ENCODE measurements at places on chromosomes 2 and 18. TPM values are rescaled to one million over a fixed set of nuclear protein-coding genes. Genes with fewer than 3 reads are reported as not detected.

The CXCR1 gene
- total RNA-seq, result not detected

The SERPINB10 gene
- not detected for total RNA-seq

The DNAJC5G gene
- 0.19 TPM for total RNA-seq

The MC2R gene
- total RNA-seq, result not detected

DNA sequence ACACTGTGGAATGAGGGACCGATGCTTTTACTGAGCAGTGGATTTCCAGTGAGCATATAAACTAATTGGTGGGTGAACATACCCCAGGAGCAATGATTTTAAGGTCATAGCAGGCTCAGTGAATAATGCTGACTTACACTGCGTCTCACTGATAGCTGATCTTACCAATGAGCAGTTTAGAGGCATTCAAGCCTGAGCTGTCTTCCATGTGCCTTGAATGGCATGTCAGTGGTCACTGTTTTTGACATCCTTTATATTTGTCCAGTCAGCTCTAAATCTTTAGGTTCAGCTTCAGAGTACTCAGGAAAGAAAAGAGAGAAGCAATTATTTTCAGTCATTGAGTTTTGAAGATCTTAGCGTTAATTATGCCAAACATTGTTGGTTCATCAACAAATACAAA lies 88.3 kb downstream of the CAMKMT start:
- no peak for DNase-seq

The ERICH2 gene
- total RNA-seq, result not detected

DNA sequence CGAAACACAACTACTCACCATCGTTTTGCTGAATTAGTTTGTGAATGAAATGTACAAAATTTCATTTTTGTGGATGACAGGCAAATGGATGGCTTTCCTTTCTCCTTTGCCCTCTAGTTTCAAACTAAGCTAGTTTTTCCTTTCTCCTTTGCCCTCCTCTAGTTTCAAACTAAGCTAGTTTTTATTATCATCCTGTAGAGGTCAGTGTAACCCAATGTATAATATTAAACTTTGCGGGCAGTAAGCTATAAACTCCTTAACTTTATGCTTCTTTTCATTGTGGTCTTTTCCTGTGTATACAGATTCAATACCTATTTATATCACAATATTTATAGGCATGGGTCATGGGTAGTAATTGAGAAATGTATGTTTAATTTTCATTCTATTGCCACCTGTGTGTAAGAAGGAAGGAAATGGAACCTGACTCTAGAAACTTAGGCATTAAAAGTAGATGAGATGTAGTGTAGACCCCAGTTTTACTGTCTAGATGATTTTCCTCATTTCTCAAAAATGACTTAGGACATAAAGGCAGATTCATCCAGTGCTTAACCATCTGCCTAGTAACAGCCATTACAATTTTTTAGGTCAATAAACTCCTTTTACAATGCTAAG lies 58.1 kb downstream of the MAP3K19 start:
- no peak for DNase-seq

GRCh38 chr18:78514910-78515670 lies 464.5 kb upstream of the SALL3 start:
- no peak for DNase-seq

DNA sequence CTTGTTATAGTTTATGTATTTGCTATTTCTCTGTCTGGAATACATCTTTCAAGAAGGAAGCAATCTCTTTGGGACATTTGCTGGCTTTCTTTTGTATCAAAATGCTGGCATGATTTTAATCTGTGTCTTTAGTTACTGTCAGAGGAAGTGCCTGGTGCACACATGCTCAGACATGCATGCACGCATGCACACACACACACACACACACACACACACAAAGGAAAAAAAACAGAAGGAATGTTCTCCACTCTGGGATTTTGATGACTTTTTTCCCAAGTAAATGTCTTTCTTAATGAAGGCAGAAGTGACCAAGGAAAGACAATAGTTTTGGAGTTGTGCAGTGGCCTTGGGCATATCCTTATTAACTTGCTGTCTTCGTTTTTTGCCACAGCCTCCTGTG lies 6.7 kb downstream of the GNAL start:
- DNase-seq, result no peak

GRCh38 chr2:181051861-181052522 lies 71.6 kb downstream of the UBE2E3 start:
- DNase-seq, result no peak

- DNase-seq, result peak; percentile 42
Measured at GRCh38 chr2:159209341-159210306, 76.9 kb downstream of the WDSUB1 start.

DNA sequence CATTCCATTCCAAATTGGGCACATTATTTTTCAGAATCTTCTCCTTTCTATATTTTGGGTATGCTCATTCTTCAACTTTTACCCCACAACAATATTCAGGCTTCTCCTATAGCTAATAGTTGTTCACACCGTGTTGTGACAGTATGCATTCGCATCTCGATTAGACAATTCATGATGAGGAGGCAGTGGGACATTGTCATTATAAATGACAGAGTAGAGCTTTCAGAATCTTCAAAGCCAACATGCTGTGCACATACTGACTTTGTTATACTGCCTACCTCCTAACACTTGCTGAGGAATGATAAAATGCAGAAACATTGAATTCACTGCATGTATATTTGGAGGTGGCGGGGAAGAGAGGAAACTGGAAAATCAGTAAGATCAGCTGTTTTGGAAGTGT lies 714.2 kb downstream of the SUCLG1 start:
- DNase-seq, result no peak

GRCh38 chr2:898319-898718 lies 52.3 kb upstream of the SNTG2 start:
- DNase-seq, result no peak

- DNase-seq, result no peak
Measured at GRCh38 chr2:239960929-239961661, 64.0 kb downstream of the NDUFA10 start.

- DNase-seq, result no peak
Measured at GRCh38 chr2:99181624-99182000, 628 bp downstream of the MRPL30 start.

DNA sequence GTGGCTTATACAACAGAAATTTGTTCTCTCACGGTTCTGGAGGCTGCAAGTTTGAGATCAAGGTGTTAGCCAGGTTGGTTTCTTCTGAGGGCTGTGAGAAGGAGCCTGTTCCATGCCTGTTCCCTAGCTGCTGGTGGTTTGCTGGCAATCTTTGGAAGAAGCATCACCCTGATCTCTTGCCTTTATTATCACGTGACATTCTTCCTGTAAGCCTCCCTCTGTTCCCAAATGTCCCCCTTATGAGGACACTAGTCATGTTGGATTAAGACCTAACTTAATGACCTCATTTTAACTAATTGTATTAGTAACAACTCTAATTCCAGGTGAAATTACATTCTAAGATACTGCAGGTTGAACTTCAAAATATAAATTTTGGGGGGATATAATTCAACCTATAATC lies 135.2 kb downstream of the DPP10 start:
- DNase-seq, result no peak

DNA sequence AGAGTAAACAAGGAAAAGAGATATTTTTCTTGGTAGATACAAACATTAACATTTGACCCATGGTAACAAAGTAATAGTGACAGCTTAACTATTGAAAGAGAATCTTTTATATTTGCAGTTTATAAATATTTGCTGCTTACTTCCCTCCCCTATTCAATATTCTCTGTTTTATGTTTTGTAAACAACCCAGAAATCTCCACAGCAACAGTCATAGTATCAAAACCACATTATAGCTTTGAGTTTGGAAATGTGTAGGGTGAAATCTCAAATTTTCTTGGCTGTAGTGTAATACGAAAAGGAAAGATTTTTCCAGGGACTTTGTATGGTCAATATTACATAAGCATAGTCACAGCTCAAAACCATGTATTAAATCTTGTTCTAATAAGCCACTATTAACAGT lies 511.2 kb downstream of the METTL4 start:
- no peak for DNase-seq

DNA sequence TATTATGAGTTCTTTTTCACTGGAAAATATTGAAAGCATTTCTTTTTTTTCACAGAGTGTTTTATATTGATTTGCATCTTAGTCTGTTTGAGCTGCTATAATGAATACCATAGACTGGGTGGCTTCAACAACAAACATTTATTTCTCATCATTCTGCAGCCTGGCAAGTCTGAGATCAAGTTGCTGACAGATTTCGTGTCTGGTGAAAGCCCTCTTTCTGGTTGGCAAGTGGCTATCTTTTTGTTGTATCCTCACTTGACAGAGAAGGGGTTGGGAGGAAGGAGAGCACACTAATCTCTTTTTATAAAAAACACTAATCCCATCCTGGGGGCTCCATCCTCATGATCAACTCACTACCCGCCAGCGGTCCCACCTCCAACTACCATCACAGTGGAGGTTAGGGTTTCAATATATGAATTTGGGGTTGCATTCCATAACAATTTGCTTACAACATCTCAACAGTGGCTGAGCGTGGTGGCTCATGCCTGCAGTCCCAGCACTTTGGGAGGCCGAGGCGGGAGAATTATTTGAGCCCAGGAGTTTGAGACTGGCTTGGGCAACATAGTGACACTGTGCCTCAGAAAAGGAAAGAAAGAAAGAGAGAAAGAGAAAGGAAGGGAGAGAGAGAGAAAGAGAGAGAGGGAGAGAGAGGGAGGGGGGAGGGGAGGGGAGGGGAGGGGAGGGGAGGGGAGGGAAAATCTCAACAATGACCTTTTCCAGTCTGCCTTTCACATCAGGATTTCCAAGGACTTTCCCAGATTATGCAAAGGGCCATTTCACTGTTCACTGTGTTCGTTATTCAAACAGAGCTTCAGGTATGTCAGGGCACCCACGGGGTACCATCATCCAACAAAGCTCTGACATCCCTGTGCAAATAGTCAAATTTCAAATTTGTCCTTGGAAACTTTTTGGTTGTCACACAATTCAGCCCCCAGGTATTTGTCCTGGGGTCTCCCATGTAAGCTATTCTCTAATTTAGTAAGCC lies 111.1 kb downstream of the AP1S3 start:
- no peak for DNase-seq

DNA sequence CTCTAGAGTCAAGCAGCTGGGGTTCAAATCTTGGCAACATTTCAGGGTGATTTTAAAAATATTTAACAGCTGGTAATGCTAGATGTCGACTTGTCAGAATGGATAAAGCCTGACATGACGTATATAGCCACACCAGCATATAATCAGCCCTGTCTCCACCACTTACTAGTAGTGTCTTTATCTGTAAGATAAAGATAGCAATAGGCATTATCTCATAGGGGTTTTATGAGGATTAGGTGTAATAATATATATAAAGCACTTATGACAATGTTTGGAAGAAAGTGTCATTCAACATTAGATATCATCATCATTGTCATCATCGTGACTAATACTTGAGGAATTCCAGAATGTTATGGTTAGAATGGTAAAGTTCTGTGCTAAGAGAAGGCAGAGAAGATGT lies 369.0 kb upstream of the CWC22 start:
- DNase-seq, result no peak

GRCh38 chr18:76442413-76443171 lies 52.5 kb downstream of the ZNF516 start:
- DNase-seq, result no peak

GRCh38 chr2:104871649-104871971 lies 17.7 kb downstream of the POU3F3 start:
- DNase-seq, result no peak

DNA sequence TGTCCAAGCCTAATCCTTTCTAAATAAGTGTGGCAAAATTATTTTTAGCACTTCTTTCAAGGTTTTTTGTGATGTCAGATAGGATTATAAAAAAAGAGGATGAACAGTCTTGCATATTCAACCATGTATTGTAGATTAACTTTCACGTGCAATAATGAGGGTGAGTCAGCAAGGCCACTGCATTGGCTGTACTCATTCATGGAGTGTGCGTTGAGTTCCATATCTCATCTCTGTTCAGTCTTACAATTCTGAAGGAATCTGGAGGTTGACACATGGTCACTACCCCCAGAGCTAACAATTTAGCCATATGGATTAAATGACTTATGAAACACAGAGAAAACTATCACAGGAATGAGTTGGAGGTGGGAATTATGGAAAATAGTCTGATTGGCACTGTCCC lies 810.5 kb downstream of the SLC4A3 start:
- DNase-seq, result no peak

The NOSTRIN gene
- total RNA-seq, result not detected

The SEMA4F gene
- total RNA-seq, result 7.7 TPM

The TNP1 gene
- not detected for total RNA-seq

The C2orf68 gene
- 39.1 TPM for total RNA-seq

- no peak for DNase-seq
Measured at GRCh38 chr2:43407935-43408334, 181.5 kb upstream of the ZFP36L2 start.

The TMEM17 gene
- 0.24 TPM for total RNA-seq

All from activated CD4-positive, alpha-beta memory T cell treated with anti-CD3 and anti-CD28 coated beads for 36 hours (primary cell).